Osteoblast (primary cell): ENCODE measurements at places on chromosomes 13 and 19.
A peak's percentile ranks its signal among the peaks of the same experiment; 100 is the strongest.

DNA sequence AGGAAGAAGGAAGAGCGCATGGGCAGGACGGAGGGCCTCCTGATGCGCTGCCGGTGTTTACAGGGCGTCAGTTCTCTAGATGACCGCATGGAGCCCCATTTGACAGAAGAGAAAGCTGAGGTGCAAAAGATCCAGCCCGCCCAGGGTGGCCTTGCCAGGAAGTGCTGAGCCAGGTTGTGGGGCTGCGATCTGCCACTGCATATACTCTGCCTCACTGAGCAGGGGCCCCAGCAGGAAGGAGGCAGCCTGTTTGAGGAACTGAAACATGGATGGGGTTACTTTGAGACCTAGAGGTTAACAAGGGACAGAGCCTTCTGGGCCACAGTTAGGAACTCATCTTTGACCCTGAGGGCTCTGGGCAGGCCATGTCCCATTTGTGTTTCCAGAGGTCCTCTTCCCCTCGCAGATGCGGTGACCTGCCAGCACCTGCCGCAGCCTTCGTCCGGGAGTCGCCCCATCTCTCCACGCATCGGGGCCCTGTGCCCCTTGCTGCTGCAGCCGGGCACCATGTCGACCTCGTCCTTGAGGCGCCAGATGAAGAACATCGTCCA is 3.2 kb downstream of the EPN1 start:
- no peak overlapping the region for H3K4me3 ChIP-seq
- DNase-seq, result no peak
- H3K27me3 ChIP-seq, result no peaks in the 10 kb centered on the region
- H3K27ac ChIP-seq, result no peak overlapping the region

GRCh38 chr19:9597027-9597426 is 12.7 kb upstream of the ZNF121 start:
- peaks cover 5% of the 10 kb centered on the region for H3K27me3 ChIP-seq
- H3K27ac ChIP-seq, result no peak overlapping the region
- H3K4me3 ChIP-seq, result no peak overlapping the region
- H3K4me1 ChIP-seq, result peaks cover 9% of the 10 kb centered on the region

- no peak overlapping the region for H3K4me3 ChIP-seq
- H3K36me3 ChIP-seq, result no peaks in the 10 kb centered on the region
- no peaks in the 10 kb centered on the region for H3K27me3 ChIP-seq
- DNase-seq, result no peak
Measured at GRCh38 chr19:20359933-20360720, 193.1 kb downstream of the ZNF486 start.

DNA sequence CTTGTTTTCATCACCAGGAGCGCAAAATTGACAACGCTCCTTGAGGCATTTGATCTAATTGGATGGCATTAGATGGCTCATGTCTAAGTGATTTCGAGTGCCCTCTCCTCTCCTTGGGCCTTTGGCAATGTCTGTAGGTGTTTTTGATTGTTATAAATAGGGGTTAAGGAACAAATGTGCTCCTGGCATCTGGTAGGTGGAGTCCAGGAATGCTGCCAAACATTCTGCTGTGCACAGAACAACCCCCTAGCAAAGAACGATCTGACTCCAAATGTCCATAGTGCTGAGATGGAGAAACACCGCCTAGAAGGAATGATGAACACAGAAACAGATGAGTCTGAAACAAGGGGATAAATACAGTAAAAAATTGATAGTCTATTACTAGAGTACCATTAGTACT is 68.0 kb upstream of the C1QTNF9B start:
- no peaks in the 10 kb centered on the region for H3K36me3 ChIP-seq
- H3K4me1 ChIP-seq, result peaks cover 8% of the 10 kb centered on the region
- peaks cover 4% of the 10 kb centered on the region for H3K27me3 ChIP-seq
- H3K4me3 ChIP-seq, result no peak overlapping the region

- H3K4me3 ChIP-seq, result no peak overlapping the region
- H3K27ac ChIP-seq, result no peak overlapping the region
- H3K27me3 ChIP-seq, result peaks cover 14% of the 10 kb centered on the region
- no peaks in the 10 kb centered on the region for H3K36me3 ChIP-seq
- H3K4me1 ChIP-seq, result no peaks in the 10 kb centered on the region
Measured at GRCh38 chr13:51091839-51092238, 19.2 kb downstream of the C13orf42 start.

- no peaks in the 10 kb centered on the region for H3K27me3 ChIP-seq
- no peaks in the 10 kb centered on the region for H3K4me1 ChIP-seq
- no peak overlapping the region for H3K4me3 ChIP-seq
- DNase-seq, result no peak
Measured at GRCh38 chr13:24495151-24495729, 17.3 kb downstream of the PARP4 start.

GRCh38 chr19:5536337-5536894 is 31.3 kb downstream of the TINCR start:
- no peak overlapping the region for H3K4me3 ChIP-seq
- DNase-seq, result peak; percentile 87
- peaks cover 4% of the 10 kb centered on the region for H3K27me3 ChIP-seq
- H3K4me1 ChIP-seq, result no peaks in the 10 kb centered on the region
- H3K27ac ChIP-seq, result no peak overlapping the region

DNA sequence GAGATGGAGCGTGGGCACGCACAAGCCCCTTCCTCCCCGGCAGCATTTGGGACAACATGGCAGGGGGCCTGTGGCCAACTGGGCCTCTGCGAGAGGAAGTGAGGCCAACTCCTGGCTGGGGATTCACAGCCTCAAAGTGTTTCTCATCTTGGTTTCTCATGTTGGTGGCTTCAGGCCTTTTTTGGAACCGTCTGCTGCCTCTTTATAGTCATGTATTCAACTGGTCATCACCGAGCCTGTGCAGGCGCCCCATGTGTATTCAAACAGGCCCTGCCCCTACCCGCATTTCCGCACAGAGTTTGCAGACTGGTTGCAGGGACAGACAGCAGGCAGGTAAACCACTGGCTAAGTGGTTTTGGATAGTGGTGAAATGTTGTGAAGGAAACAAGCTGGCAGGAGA is 17.3 kb upstream of the RELB start:
- H3K36me3 ChIP-seq, result peaks cover 41% of the 10 kb centered on the region
- no peak overlapping the region for H3K4me3 ChIP-seq
- no peak for DNase-seq
- no peak overlapping the region for H3K27ac ChIP-seq
- no peaks in the 10 kb centered on the region for H3K4me1 ChIP-seq

GRCh38 chr13:38350114-38350617 is 515 bp downstream of the UFM1 start:
- H3K27ac ChIP-seq, result peak overlapping the region; percentile 98
- DNase-seq, result peak; percentile 62
- H3K4me1 ChIP-seq, result peaks cover 20% of the 10 kb centered on the region
- peak overlapping the region; percentile 91 for H3K4me3 ChIP-seq
- no peaks in the 10 kb centered on the region for H3K27me3 ChIP-seq

DNA sequence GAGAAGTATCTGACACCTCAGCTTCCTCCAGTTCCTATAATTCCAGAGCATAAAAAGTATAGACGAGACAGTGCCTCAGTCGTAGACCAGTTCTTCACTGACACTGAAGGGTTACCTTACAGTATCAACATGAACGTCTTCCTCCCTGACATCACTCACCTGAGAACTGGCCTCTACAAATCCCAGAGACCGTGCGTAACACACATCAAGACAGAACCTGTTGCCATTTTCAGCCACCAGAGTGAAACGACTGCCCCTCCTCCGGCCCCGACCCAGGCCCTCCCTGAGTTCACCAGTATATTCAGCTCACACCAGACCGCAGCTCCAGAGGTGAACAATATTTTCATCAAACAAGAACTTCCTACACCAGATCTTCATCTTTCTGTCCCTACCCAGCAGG is 3.1 kb downstream of the KLF5 start:
- no peak overlapping the region for H3K27ac ChIP-seq
- no peak overlapping the region for H3K4me3 ChIP-seq
- H3K4me1 ChIP-seq, result peaks cover 12% of the 10 kb centered on the region
- DNase-seq, result peak; percentile 61
- peaks cover 9% of the 10 kb centered on the region for H3K27me3 ChIP-seq

- no peak overlapping the region for H3K4me3 ChIP-seq
- H3K36me3 ChIP-seq, result no peaks in the 10 kb centered on the region
- no peaks in the 10 kb centered on the region for H3K4me1 ChIP-seq
Measured at GRCh38 chr13:65959305-65959704, 1270.8 kb downstream of the PCDH9 start.

- no peaks in the 10 kb centered on the region for H3K36me3 ChIP-seq
- no peak overlapping the region for H3K27ac ChIP-seq
- DNase-seq, result no peak
- no peaks in the 10 kb centered on the region for H3K27me3 ChIP-seq
- H3K4me1 ChIP-seq, result no peaks in the 10 kb centered on the region
- H3K4me3 ChIP-seq, result no peak overlapping the region
Measured at GRCh38 chr13:47545201-47546024, 455.7 kb downstream of the SUCLA2 start.

GRCh38 chr19:23913931-23914330 is 755 bp upstream of the ZNF726 start:
- peak overlapping the region; percentile 76 for H3K27ac ChIP-seq
- no peaks in the 10 kb centered on the region for H3K4me1 ChIP-seq
- no peak for DNase-seq

DNA sequence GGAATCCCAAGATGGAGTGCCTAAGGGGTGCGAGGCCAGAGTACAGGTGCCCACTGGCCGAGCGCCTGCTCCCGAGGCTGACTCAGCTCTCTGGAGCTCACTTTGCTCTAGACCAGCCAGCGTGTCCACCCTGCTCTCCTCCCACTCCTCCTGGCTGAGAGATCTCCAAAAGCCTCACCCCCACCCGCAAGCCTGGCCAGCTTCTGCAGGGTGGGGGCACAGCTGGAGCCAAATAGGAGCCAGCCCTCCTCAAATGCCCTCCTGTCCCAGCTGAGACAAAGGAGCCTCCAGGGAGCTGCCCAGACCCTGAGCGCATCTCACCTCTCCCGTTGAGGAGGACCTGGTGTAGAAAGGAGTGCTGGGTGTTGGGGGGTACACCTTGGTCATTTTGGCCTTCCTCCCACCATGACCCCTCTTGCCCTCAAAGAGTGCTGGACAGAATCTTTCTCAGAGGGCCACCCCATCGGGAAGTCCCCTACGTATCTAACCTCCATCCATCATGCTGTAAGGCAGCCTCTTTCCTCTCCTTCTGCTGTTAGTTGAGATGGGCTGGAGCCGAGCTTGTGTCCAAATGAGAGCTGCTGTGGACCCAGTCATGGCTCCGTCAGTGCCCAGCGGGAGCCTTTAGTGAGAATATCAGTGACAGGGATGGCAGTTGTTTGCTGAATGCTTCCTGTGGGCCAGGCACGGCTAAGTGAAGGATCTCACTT is 123.9 kb upstream of the VSTM2B start:
- H3K36me3 ChIP-seq, result no peaks in the 10 kb centered on the region
- H3K27me3 ChIP-seq, result no peaks in the 10 kb centered on the region
- H3K27ac ChIP-seq, result no peak overlapping the region
- DNase-seq, result peak; percentile 73
- no peak overlapping the region for H3K4me3 ChIP-seq

GRCh38 chr19:46603752-46604231 is 2.7 kb downstream of the CALM3 start:
- DNase-seq, result peak; percentile 78
- peak overlapping the region; percentile 81 for H3K27ac ChIP-seq
- peaks cover 34% of the 10 kb centered on the region for H3K36me3 ChIP-seq
- peak overlapping the region; percentile 99 for H3K4me3 ChIP-seq
- H3K27me3 ChIP-seq, result no peaks in the 10 kb centered on the region

DNA sequence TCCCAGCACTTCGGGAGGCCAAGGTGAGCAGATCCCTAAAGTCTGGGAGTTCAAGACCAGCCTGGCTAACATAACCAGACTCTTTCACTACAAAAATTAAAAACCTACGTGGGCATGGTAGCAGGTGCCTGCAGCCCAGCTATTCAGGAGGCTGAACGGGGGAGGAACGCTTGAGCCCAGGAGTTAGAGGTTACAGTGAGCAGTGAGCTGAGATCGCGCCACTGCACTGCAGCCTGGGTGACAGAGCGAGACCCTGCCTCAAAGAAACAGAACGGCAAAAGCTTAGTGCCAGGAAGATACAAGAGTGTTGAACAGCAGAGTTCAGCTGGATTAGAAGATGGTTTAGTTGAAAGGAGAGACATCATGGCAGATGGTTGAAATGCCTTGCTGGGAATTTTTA is 24.1 kb upstream of the RNF113B start:
- peaks cover 24% of the 10 kb centered on the region for H3K4me1 ChIP-seq
- no peak overlapping the region for H3K27ac ChIP-seq
- no peaks in the 10 kb centered on the region for H3K36me3 ChIP-seq
- no peak for DNase-seq
- no peaks in the 10 kb centered on the region for H3K27me3 ChIP-seq

DNA sequence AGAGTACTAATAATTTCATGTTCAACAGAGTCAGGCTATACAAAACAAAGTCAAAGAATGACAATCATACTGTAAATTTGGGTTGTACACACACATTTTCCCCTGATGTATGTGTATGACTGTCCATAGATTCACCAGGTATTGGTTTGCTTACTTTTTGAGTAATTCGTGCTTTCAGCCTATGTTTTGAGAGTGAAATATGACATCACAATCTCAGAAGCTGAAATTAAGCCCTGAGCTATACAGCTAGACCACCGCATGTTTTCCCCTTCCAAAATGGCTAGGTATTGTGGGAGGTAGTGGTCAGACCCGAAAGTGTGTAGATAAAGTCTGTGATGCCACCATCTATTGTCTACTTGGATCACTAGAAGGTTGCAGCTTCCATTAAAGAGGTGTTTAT is 102.8 kb downstream of the KATNAL1 start:
- H3K27me3 ChIP-seq, result no peaks in the 10 kb centered on the region
- H3K4me3 ChIP-seq, result no peak overlapping the region
- no peak for DNase-seq
- no peak overlapping the region for H3K27ac ChIP-seq
- H3K4me1 ChIP-seq, result no peaks in the 10 kb centered on the region
- H3K36me3 ChIP-seq, result peaks cover 14% of the 10 kb centered on the region

- no peak for DNase-seq
- no peak overlapping the region for H3K27ac ChIP-seq
- peaks cover 6% of the 10 kb centered on the region for H3K4me1 ChIP-seq
- H3K36me3 ChIP-seq, result peaks cover 7% of the 10 kb centered on the region
Measured at GRCh38 chr19:45512881-45513483, 5.7 kb downstream of the VASP start.

DNA sequence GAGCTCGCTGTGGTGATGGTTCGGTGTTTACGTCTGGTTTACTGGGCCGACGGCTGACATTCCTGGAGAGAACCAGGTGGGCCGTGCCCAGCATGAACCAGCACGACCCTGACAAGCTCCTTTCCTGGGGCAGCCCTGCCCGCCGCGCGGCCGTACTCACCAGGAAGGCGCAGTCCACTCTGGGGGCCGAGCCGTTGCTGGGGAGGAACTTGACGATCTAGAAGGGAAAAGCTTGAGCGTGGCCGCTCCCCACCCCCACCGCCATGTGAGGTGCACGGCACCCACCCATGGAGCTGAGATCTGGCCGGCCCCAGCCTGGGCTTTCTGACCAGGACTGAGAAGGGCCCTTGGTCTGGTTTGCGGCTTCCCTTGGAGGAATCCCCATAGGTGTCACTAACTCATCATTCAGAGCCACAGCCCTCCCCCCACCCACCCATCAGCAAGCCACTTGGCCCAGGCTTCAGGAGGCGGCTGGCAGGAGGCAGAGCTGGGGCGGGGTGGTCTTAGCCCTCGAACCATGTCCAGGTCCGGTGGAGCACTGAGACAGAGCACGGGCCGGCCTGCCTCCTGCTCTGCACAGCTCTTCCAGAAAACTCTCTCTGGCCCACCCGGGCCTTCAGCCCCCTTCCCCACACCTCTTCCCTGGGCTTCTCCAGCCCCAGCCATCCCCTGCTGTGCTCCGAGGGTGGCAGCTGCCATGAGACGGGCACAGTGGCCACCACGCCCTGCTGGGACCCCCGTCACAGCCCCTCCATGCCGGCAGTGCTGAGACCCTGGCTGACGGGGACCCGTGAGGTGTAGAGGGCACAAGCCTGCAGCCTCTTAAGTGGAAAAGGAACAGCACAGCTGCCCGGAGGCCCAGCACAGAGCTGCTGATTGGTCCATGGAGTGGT is 6.2 kb downstream of the ATP4B start:
- no peaks in the 10 kb centered on the region for H3K36me3 ChIP-seq
- peak; percentile 66 for DNase-seq
- H3K27ac ChIP-seq, result no peak overlapping the region
- H3K4me1 ChIP-seq, result peaks cover 4% of the 10 kb centered on the region
- no peak overlapping the region for H3K4me3 ChIP-seq
